Stimulated activated CD8-positive, alpha-beta memory T cell treated with anti-CD3 and anti-CD28 coated beads, Interleukin-4, amount 100 ng/mL, for 48 hours (primary cell): ENCODE measurements at places on chromosomes 1 and 21.
A peak's percentile ranks its signal among the peaks of the same experiment; 100 is the strongest.

DNA sequence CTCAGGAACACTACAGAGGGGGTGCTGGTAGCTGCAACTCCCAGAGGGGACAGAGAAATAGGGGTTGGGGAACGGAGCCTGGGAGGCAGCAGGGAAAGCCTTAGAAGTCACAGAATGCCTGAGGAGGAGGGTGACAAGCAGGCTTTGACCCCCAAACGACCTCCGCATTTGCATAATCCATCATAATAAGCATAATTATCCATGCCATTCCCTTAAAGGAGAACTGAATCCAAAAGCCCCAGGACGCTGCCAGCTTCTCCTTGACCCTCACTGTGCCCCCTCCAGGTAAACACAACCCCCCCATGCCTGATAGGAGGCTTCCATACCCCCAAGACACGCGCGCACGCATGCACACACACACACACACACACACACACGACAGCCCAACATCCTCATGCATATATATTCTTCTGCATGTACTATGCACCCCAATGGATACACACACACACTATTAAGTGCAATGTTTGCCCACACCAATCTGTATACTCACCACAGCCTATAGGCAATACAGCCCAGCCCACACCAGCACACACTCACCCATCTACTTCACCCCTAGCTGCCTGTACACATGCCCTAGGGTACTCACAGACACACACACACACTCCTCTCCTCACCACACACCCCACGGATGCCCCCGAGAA, 27.8 kb downstream of the SDC3 start:
- no peak for DNase-seq

GRCh38 chr1:200638073-200638472, 17.5 kb upstream of the KIF14 start:
- DNase-seq = no peak

DNA sequence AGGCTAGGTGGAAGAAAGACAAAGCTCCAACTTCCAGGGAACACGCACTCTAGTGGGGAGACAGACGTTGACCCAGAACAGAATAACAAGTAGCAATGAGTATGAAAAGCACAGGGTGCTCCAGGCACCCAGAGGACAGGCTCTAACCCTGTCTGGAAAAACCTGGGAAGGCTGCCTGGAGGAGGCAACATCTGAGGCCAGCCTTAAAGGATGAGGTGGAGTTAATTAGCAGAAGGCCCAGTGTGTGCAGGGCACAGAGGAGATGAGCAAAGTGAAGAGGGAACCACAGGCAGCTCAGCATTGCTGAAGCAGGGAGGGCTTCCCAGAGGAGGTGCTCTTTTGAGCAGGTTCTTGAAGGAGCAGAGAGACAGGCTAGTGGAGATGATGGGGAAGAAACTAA, 126.7 kb upstream of the KLHDC7A start:
- DNase-seq = no peak

- peak; percentile 34 for DNase-seq
These were observed 45.4 kb upstream of the SELENON start for GRCh38 chr1:25754470-25755181.

DNA sequence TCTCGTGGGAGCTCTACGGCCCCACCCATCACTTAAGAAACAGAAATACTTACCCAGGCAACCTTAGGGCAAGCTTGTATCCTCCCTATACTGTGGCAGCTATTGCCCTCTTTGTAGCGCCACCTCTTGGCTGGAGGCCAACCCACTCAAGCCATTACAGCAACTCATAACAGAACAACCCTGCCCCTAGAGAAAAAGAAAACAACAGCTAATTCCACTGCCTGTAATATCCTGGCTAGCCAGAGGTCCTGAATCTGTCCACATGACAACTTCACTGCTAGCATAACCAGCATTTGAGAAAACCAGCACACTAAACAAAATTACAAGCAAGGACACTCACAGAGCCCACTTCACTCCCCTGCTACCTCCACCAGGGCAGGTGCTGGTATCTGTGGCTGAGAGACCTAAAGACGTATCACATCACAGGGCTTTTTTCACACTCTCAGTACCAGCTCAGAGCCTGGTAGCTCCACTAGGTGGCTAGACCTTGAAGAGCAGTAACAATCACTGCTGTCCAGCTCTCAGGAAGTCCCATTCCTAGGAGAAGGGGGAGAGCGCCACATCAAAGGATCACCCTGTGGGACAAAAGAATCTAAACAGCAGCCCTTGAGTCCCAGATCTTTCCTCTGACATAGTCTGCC, 14.5 kb upstream of the MX1 start:
- DNase-seq = no peak

DNA sequence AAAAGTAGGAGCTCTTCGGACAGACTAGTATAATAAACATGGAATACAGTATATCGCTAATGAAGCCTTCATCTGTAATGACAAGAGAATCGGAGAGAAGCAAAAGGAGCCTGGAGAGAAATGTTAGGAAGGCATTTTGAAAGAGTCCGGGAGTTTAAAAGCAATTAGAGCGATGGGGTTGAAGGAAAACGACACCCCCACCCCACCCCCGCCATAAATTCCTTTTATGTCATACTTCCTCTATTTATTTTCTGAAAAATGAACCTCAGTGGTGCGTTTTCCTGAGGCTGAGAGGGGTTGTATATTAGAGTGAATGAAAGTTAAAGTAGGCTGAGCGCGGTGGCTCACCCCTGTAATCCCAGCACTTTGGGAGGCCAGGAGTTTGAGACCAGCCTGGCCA, 635 bp upstream of the APH1A start:
- no peak for DNase-seq

- no peak for DNase-seq
These were observed 8.9 kb downstream of the LYST start for GRCh38 chr1:235857756-235858155.

- no peak for DNase-seq
These were observed 582.8 kb downstream of the MATN1 start for GRCh38 chr1:30140566-30140965.

DNA sequence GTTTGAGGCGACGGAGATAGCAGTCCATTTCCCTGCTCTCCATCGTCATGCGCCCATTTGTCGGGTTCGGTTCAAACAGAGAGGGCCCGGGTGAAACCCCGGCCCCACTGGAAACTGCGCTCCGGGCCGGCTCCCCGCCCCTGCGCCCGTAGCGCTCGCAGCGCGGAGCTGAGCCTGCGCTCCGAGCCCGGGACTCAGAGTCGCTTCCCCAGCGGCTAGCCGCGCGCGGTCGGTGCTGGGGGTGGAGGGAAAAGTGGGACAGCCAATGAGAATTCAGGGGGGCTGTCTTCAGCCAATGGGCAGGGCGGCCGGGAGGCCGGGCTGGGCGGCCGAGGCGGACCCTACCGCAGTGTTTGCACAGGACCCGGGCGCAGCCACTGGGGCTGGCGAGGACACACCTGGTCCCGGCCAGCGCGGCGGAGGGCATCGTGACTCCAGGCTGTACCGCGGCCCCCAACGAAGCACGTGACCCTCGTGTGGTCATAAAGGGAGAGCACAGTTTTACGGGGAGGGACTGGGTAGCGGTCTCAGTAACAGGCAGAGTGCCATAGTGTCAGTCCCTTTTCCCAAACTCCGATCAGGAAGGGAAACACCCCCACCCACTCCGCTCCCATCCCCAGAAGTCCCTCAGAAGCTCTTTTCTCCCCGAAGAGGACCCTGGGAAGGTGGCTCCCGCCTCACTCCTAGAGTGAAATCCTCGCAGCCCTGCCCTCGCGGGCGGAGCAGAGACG, at the start of gene INKA2:
TSS of gene INKA2 (minus strand) at position 202 of the 731 bp plus-strand sequence. CDS start at position 49, 153 bp downstream.
- DNase-seq = peak; percentile 88

GRCh38 chr1:192713921-192714320, 78.0 kb downstream of the RGS13 start:
- no peak for DNase-seq

DNA sequence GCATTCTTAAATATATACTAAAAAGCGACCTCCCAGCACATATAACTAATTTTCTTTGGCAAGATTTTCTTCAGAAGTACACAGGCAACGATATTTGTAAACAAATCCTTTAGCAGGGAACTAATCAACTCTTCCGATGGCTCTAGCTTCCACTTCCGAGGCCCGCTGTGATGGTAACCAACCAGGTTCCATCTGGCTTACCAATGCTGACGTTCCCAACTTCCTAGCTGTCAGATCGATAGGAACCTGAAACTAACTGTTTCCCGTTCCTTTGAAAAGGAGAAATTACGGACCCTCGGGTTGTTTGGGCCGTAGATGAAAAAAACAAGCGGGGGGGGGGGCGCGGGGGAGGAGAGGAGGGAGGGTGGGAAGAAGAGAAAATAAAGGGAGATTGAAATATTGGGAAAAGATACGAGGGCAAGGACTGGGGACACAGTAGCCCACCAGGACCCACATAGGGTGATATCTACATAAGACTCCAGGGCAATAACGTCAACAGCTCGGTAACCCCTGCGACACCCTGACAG, 513 bp downstream of the GTF2B start:
- DNase-seq = peak; percentile 41

DNA sequence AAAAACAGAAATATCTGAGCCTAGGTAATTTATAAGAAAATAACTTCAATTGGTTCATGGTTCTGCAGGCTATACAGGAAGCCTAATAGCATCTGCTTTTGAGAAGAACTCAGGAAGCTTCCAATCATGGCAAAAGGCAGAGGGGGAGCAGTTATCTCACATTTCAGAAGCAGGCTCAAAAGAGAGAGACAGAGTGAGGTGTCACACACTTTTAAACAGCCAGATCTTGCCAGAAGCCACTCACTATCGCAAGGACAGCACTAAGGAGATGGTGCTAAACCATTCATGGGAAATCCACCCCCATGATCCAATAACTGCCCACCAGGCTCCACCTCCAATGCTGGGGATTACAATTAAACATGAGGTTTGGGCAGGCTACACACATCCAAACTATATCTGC, 25.5 kb downstream of the RGS18 start:
- DNase-seq = no peak

- no peak for DNase-seq
These were observed 14.3 kb upstream of the EDN2 start for GRCh38 chr1:41498804-41499203.

- peak; percentile 49 for DNase-seq
These were observed 15.6 kb upstream of the CHIA start for GRCh38 chr1:111275079-111275478.

- no peak for DNase-seq
These were observed 14.6 kb downstream of the SSBP3 start for GRCh38 chr1:54391450-54392209.

- no peak for DNase-seq
These were observed 36.5 kb upstream of the CD5L start for GRCh38 chr1:157878059-157878458.

DNA sequence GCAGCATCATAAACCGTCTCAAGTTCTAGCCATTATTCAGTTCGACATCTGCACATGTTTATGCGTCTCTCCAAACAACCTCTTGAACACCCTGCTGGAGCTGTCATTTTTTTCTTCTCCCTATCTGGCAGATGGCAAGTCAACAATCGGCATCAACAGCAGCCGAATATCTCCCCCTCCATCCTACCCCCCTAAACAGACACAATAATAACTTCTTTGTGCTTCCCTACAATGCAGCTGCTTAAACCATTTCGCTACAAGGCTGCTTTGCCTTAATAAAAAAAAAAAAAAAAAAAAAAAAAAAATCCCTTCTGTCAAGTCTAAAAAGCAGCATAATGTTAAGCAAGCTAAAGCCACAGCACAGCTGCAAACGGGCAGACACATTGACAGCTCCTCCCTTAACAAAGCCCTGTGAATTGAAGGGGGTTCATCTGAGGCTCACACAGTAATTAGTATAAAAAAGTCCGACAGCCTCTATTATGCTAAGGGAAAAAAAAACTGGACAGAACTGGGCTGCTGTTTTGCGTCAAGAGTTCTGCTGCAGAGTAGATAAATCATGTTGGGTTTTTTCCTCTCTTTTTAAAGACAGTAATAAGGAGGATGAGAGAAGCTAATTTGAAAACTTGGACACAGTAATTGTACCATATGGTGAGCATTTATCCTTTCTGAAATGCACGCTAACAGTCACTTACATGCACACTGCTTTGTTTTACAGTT, 136.4 kb downstream of the AKT3 start:
- no peak for DNase-seq

GRCh38 chr1:231062500-231063270, 22.6 kb upstream of the FAM89A start:
- DNase-seq = no peak

- no peak for DNase-seq
These were observed 725 bp downstream of the GUCA2A start for GRCh38 chr1:42163536-42164503.

GRCh38 chr1:172699695-172700227, 40.9 kb downstream of the FASLG start:
- DNase-seq = no peak

DNA sequence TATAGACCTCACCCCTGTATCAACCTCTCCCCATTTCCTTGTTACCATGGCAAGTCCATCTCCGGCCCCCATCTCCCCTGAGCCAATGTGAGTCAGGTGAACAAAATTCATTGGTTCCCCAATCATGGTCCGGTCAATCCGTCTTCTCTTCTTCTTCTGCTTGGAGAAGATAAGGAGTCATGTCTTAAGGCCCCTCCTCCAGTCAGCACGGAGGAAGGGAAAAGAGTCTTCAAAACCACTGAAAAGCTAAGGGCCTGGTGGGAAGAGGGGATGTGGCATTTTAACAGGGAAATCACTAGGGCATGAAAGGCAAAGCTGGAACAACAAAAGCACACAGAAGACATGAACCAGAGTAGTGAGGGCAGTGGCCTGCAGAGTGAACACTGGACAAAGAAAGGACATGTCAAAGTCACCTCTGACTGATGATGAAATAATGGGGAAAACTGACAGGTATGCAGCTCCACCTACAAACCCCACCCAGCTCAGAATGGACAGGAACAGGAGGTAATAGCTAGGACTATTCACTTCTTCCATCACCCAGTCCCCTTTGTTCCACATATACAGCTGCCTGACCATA, 4.4 kb downstream of the CDC42SE1 start:
- DNase-seq = no peak

DNA sequence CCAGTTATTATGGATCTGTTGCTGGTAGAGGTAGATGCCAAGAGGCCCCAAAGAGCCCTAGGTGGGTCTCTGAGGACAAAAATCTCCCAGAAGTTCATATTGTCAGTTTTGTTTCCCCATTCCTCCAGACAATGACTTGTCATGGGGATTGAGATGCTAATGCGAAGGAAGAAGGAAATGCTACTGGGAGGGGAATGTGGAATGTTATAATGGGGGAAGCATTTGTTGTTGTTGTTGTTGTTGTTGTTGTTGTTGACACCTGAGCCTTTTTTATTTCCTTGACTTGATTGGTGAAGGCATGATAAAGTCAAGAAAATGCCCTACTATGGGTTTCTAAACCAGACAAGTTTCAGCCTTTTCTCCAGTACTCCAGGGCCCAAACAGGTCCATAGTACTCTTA, 108.9 kb downstream of the BEND5 start:
- DNase-seq = no peak

- no peak for DNase-seq
These were observed 12.0 kb downstream of the HMGB4 start for GRCh38 chr1:33875862-33876261.

DNA sequence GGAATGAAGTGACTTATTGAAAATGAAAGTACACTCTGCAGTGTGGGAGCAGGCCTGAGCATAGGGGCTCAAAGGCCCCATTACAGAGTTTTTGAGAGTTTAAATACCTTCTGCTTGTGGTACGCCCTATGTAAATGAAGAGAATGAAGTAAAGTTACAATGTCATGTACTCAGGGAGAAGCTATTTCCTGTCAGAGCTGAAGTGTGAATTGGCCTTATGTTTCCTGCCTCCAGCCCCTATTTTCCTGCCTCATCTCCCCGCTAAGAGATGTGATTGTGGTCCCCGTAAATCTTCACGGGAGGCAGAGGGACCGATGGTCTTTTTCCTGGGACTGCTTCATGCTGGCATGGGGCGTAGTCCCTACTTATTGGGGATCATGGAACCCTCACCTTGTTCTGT, 2.5 kb upstream of the ZNF683 start:
- no peak for DNase-seq
